ENCODE measurements at places on chromosomes 11 and 22.

DNA sequence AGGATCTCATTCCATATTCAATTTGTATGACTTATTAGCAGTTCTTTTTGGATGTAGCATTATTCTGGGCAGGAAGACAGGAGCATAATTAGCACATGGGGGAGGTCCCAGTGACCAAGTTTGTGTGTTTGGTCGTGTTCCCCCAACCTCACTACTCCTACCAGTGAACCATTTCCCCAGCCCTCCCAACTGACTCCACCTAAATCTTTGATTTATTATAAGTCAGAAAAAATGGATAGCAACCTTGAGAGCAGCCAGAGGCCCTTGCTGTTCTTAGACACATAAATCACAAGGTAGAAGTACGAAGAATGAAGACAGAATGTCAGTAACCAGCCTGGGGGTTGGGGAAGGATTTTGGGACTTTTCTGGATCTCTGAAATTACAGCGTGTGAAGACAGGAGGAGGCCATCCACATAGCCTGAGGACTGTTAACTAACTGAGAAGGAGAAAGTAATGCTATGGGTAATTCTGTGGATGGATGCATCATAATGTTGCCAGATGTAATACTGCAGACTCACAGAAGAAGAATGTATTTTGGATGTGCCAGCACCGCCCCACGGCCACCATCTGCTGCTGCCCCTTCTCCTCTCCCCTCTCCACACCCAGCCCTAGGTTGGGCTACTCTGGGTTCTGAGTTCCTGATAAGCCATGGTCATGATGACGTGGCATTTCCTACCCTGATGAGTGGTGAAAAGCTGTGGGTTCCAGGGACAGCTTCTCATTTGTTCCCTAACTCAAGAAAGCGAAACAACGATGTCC, 124.3 kb upstream of the TTC12 start:
- H3K36me3 ChIP-seq, result no peaks in the 10 kb centered on the region
- no peak overlapping the region for H3K4me3 ChIP-seq
- no peak overlapping the region for H3K27ac ChIP-seq
- no peaks in the 10 kb centered on the region for H3K4me1 ChIP-seq
- H3K27me3 ChIP-seq, result no peaks in the 10 kb centered on the region

GRCh38 chr11:108498816-108499408, 728 bp upstream of the POGLUT3 start:
- H3K36me3 ChIP-seq, result no peaks in the 10 kb centered on the region
- DNase-seq, result no peak
- H3K27me3 ChIP-seq, result no peaks in the 10 kb centered on the region
- no peak overlapping the region for H3K4me3 ChIP-seq
- peaks cover 6% of the 10 kb centered on the region for H3K4me1 ChIP-seq

DNA sequence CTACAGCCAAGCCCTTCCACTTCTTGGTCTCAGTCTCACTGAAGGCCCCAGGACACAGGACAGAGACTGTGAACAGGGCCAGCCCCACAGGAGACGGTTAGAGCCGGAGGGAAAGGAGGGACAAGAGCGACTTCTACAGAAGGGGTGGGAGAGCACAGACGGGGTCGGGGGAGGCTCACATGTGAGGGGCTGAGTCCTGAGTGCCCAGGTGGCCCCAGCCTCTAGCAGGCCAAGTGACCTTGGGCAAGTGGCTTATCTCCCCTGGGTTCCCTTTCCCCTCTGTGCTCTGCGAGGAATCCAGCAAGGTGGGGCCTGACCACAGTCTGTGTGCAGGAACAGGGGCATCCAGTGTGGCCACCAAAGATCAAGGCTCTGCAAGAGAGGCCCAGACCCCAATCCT, 102.6 kb upstream of the LMO1 start:
- H3K36me3 ChIP-seq, result no peaks in the 10 kb centered on the region
- H3K4me3 ChIP-seq, result no peak overlapping the region
- DNase-seq, result no peak
- no peaks in the 10 kb centered on the region for H3K27me3 ChIP-seq

- no peaks in the 10 kb centered on the region for H3K36me3 ChIP-seq
- no peaks in the 10 kb centered on the region for H3K27me3 ChIP-seq
- DNase-seq, result no peak
- H3K4me3 ChIP-seq, result no peak overlapping the region
- H3K4me1 ChIP-seq, result peaks cover 5% of the 10 kb centered on the region
These were observed 878.5 kb upstream of the LRRC4C start for GRCh38 chr11:42337786-42338455.

- DNase-seq, result peak; percentile 34
- H3K27ac ChIP-seq, result peak overlapping the region; percentile 45
- peaks cover 18% of the 10 kb centered on the region for H3K36me3 ChIP-seq
- H3K4me1 ChIP-seq, result peaks cover 4% of the 10 kb centered on the region
These were observed 287 bp downstream of the RPS13 start for GRCh38 chr11:17077240-17077519.

GRCh38 chr11:104619751-104620150, 278.5 kb downstream of the CASP12 start:
- no peak for DNase-seq
- no peaks in the 10 kb centered on the region for H3K27me3 ChIP-seq
- H3K27ac ChIP-seq, result no peak overlapping the region
- H3K36me3 ChIP-seq, result no peaks in the 10 kb centered on the region
- H3K4me3 ChIP-seq, result no peak overlapping the region

- H3K36me3 ChIP-seq, result no peaks in the 10 kb centered on the region
- no peaks in the 10 kb centered on the region for H3K27me3 ChIP-seq
- no peak for DNase-seq
- no peaks in the 10 kb centered on the region for H3K4me1 ChIP-seq
These were observed 125.3 kb upstream of the TBCEL start for GRCh38 chr11:120898568-120898967.

DNA sequence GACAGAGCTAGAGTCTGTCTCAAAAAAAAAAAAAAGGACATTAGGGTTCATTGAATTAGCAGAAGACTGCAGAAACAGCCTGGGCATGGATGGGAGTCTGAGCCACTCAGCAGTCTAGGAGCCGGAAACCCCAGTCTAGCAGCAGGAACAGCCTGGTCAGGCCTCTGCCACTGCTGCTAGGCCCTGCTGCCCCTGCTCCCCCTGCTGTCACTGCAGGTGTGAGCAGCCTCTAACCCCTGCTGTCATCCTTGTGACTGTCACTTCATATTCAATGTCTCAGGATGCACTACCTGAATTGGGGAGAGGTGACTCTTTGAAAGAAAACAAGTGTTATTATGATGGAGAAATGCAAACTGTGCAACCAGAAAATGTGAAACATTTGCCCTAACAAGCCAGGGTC, 7.0 kb upstream of the DDX17 start:
- DNase-seq, result no peak
- no peak overlapping the region for H3K27ac ChIP-seq
- peaks cover 2% of the 10 kb centered on the region for H3K4me1 ChIP-seq
- no peaks in the 10 kb centered on the region for H3K36me3 ChIP-seq
- H3K4me3 ChIP-seq, result no peak overlapping the region

DNA sequence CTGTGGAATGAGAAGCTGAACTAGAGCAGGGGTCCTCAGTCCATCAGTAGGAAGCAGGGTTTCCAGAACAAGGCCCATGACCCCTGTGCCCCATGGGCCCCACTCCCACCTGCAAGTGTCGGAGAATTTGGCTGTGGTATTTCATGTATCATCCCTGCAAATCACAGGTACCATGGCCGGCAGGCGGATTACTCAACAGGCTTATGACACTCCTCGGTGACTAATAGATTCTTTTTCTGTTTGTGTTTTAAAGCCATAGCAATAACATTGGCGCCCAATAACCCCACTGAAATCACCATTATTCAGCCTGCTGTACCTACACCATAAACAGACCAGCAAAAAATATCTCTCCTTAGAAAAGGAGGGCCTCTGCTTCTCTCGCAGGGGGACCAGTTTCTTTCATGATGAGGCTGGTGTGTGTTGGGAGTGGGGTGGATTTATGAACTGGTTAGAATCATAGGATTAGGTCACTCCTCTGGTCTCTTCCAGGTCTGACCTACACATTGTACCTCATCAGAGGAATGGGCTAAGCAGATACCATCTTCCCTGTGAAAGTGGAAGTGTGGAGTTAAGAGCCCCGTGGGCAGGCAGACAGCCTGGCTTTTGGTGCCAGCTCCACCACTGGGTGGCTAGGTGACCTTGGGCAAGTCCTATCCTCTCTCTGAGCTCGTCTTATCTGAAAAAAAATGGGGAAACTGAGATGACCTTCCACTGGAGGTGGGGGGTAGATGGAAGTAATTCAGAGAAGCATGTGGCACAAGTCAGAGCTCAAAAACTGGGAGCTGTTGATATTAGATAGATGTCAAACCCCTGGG, 60.2 kb upstream of the WNT11 start:
- H3K36me3 ChIP-seq, result no peaks in the 10 kb centered on the region
- no peaks in the 10 kb centered on the region for H3K27me3 ChIP-seq
- DNase-seq, result peak; percentile 89
- H3K4me3 ChIP-seq, result no peak overlapping the region
- H3K27ac ChIP-seq, result peak overlapping the region; percentile 60

GRCh38 chr22:49997251-49997599, 15.3 kb downstream of the IL17REL start:
- H3K36me3 ChIP-seq, result no peaks in the 10 kb centered on the region
- no peak overlapping the region for H3K4me3 ChIP-seq
- peaks cover 3% of the 10 kb centered on the region for H3K4me1 ChIP-seq
- no peak overlapping the region for H3K27ac ChIP-seq
- H3K27me3 ChIP-seq, result peaks cover 5% of the 10 kb centered on the region

GRCh38 chr22:33057363-33057995, 702 bp downstream of the SYN3 start:
- H3K27ac ChIP-seq, result no peak overlapping the region
- H3K36me3 ChIP-seq, result no peaks in the 10 kb centered on the region
- no peak for DNase-seq
- peaks cover 19% of the 10 kb centered on the region for H3K27me3 ChIP-seq
- peak overlapping the region; percentile 67 for H3K4me3 ChIP-seq

DNA sequence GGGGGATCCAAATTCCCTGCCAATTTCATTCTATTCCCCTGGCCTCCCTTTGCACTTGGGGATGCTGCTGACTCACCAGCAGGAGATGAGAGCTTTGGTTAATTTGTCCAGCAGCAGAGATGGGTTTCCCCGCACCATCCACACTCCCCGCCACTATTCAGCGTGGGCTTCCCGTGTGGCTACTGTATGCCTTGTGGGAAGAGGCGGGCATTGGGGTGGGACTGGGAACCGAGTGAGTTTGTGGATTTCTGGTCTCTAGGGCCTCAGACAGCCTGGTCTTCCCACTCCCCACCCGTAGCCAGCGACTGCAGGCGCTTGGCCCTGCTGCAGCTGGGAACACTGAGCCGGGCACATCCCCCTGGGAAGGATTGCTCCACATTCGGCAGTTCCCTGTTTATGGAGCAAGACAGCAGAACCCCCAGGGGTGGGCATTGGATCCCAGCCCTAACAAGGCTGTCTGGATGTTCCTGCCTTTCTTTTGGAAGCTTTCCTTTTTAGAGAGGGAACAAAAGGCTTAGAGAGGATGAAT, 23.4 kb downstream of the KIAA1671 start:
- no peaks in the 10 kb centered on the region for H3K27me3 ChIP-seq
- no peak overlapping the region for H3K27ac ChIP-seq
- no peaks in the 10 kb centered on the region for H3K36me3 ChIP-seq
- no peak for DNase-seq
- no peaks in the 10 kb centered on the region for H3K4me1 ChIP-seq
